AG20443 (cell line): ENCODE measurements at places on chromosomes 12 and 14.

DNA sequence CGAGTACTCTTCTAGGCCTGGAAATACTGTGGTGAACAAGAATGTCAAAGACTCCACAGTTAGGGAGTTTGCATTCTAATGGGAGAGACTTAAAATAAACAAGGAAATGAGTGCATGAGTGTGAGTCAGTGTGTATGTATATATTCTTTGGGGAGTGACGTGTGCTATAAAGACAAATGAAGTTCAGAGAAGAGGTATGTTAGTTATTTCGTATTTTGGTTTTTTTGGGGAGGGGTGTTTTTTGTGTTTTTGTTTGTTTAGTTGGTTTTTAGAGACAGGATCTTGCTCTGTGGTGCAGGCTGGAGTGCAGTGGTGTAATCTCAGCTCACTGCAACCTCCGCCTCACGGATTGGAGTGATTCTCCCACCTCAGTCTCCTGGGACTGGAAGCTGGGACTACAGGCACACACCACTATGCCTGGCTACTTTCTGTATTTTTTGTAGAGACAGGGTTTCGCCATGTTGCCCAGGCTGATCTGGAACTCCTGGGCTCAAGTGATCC lies 74.3 kb downstream of the SRGAP1 start:
- DNase-seq = no peak

DNA sequence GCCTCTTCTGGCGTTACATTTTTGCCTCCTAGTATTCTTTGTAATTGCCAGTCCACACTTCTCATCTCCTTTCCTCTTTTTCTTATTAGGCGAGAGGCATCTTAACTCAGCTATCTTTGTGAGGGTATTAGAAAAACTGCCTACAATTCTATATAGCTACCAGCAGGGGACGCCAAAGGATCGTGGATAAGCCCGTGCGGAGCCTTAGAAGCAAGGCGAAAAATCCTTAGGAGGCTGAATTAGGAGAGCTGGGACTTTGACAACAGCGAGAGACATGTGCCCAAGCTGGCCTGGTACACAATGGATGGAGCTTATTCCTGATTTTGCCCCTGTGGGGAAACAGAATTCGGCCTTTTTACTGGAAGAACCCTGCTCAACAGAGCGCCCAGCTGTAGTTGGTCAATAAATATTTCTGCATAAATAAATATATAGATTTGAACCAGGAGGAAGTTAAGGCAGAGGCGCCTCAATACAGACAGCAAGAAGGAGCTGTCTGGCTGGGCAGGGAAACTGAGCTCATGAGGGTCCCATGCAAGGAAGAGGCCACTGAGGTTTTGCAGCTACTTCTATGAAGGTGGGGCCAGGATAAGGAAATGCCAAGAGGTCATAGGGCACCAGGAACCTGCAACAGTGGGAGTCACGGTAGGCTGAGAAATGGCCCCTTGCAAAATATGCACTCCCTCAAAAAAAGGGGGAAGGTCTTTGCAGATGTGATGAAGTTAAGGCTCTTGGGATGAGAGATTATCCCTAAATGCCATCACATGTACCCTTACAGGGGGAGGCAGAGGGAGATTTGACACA lies 14.6 kb upstream of the RBM19 start:
- peak; percentile 71 for DNase-seq

DNA sequence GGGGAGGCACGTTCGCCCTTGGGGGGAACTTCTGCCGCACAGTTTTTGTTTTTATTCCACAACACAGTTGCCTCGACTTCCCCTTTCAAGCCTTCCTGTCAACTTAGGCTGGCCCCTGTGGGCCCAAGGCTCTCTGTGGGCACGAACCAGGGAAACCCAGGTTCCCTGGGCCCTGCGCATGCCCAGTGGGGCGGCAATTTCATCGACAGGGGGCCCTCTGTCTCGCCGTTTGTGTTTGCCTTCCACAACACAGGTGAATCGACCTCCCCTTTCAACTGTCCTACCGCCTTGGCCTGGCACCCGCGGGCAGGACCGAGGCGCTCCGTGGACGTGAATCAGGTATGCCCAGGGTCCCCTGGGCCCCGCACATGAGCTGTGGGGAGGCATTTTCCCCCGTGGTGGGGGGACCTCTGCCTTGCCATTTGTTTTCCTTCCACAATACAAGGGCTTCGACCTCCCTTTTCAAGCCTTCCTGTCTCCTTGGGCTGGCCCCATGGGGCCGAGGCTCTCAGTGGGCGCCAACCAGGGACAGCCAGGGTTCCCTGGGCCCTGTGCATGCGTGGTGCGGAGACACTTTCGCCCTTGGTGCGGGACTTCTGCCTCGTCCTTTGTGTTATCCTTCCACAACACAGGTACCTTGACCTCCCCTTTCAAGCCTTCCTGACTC lies 354.0 kb downstream of the ALG10 start:
- no peak for DNase-seq

DNA sequence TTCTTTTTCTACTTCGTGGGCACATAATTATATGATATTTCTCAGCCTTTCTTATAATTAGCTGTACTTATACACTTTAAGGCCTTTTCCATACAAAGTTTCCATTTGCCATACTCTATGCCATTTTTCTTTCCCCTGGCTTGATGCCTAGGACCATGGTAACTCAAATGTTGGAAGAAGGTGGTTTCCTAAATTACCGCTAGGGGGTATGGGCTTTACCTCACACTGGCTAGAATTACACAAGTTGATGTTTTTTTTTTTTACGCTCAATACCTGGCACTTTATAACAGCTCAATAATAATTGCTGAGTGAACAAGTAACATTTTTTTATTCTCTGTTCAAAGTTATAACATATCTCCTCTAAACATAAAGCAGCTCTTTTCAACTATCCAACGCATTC lies 306.8 kb upstream of the LRFN5 start:
- DNase-seq = no peak

GRCh38 chr12:3293446-3294161 lies 197.4 kb upstream of the PRMT8 start:
- DNase-seq = peak; percentile 69

DNA sequence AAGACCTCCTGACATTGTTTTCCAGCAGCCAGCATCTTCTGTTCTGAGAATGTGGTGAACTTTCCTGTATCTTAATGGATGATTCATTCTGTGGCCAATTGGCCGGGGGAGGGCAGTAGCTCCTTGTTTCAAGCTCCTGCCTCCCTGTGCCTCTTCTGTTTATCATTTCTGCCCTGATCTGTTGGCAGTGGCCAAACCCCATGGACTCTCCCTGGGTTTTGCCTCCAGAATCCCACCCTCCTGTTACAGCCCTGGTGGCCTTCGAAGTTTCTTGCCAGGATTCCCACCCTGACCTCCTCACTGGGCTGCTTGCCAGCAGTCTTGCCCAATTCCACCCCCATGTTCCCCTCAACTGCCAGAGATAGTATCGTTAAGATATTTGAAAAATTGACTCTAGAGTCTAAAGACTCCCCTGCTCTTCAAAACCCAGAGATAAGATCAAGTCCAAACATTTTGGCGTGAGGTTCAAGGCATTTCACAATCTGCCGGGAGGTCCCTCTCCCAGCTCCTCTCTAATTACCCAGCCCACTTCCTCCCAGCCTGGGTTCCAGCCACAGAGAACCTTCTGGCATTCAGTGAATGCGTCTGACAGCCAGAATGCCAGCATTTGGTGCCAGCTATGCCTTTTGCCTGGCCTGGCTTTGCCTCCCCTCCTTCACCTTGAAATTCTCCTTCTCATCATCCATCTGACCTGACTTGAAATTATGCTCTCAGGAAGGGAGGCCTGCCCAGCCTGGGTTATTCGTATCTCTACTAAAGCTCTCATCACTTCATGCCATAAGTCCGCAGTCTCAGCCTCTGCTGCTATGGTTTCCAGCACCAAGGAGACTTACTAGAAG lies 37.7 kb upstream of the TXNRD1 start:
- DNase-seq = peak; percentile 91

GRCh38 chr14:102318781-102319276 lies 717 bp upstream of the ZNF839 start:
- DNase-seq = no peak

DNA sequence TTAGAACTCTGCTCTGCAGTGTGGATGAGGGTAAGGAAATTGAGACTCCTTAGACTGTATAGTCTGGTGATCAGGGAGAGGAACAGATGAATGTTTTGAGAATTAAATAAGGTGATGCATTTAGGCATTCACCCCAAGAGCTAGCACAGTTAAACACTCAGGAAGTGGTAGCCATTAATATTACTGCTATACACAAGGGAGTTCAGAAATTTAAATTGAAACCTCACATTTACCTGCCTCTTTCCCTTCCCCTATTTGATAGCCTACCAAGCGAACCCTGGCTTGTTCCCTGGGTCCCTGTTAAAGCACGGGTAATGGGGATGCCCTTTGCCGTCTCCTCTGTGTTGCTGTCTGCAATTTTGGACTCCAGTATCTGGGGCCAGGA lies 18.2 kb downstream of the WNT5B start:
- DNase-seq = no peak

GRCh38 chr14:55107766-55108554 lies 21.1 kb upstream of the LGALS3 start:
- DNase-seq = peak; percentile 96

GRCh38 chr12:114683709-114684097 lies 272 bp downstream of the TBX3 start:
- DNase-seq = no peak

DNA sequence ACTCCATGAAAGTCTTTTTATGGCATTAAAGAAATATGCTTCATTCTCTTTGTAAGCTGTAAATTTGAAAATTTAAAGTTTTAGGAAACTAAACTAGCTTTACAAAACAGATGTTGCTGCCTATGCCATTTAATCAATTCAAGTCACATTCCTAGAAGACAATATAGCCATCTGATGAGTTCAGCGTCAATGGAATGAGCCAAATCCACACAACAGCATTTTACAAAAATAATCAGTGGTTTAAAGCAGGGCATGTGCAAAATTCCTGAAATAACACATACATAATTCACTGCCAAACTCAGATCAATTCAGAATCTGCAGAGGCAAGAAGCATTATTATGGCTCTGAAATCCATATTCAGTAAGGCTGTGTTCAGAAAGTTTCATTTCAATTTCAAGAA lies 75.6 kb downstream of the MED13L start:
- DNase-seq = peak; percentile 32

DNA sequence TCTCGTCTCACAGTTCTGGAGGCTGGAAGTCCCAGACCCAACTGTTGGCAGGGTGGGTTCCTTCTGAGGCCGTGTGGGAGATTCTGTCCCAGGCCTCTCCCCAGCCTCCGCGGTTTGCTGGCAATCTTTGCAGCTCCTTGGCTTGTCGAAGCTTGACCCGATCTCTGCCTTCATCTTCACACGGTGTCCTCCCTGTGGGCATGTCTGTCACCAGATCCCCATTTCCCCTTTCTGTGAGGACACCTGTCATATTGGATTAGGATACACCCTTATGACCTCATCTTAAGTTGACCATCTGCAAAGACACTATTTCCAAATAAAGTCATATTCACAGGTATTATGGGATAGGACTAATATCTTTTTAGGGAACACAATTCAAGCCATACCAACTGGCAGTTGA lies 22.6 kb upstream of the LRP1-AS start:
- no peak for DNase-seq

DNA sequence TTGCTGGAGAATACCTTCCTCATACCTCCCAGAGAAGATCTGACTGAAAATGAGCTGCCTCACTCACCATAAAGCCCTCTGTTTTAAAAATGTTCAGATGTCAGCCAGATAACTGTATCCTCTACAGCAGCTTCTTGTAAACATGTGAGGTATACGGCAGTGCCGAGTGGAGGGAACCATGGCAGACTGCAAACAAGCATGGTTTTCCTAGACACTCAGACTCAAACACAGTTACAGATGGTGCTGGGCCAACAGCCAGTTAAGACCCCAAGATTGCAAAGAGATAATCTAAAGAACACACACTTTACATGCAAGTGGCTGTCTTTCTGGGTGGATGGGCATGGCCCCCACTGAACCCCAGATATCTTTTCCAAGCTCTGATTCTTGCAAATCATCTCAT lies 16.6 kb upstream of the CCDC177 start:
- DNase-seq = no peak

DNA sequence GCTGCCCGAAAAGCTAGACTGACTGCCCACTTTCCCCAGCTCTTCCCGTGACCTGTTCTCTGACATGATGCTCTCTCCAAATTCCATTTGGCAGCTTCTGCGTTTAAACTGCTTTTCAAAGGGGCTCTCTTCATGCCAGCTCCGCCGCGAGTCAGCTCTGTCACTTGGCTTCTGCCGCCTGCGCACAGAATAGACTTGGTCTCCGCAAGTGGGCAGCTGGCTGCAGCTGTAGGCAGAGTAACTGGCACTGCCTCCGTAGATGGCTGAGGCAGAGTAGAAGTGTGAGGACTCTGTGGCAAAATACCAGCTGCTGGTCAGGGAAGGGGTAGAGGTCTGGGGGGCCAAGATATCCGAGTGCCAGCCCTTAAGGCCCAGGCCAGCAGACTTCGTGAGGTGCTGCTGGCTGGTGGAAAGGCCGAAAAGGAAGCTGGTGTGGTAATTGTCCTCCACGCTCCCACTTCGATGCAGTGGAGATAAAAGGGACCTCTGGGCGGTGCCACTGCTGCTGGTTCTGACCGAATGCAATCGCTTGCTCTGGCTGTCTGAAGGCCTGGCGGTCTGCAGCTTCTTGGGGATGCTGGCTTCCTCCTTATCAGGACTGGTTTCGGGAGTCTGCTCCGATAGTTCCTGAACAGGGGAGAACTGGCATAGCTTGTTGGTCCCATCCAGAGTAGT lies 85.7 kb downstream of the DUSP16 start:
- DNase-seq = no peak

DNA sequence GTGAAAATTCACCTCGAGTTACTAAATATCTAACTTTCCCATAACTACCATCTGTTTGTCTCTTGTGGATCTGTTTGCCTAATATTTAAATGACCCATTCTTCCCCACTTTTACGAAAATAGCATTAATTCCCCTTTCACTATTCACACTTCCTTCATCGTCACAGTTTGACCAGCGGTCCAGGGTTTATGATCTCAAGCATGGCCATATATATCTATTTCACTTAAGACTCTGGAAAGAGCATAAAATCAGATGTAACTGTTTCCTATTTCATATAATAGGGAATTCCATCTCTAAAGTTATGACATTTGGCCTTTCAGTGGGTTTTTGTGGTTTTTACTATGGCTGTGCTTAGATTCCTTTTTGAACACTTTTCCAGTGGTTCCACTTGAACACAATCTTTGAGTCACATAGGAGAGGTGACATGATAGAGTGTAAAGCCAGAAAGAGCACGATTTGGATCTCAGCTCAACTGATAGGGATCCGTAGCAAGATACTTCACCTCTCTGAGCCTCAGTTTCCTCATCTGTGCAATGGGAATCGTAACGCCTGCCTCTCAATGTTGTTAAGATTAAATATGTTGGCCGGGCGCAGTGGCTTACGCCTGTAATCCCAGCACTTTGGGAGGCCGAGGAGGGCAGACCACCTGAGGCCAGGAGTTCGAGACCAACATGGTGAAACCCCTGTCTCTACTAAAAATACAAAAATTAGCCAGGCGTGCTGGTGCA lies 754 bp upstream of the BCL2L14 start:
- DNase-seq = no peak
